CD4-positive, alpha-beta T cell treated with Interleukin-6 for 4 hours (primary cell): ENCODE measurements at places on chromosomes 4 and X.
A peak's percentile ranks its signal among the peaks of the same experiment; 100 is the strongest.

DNA sequence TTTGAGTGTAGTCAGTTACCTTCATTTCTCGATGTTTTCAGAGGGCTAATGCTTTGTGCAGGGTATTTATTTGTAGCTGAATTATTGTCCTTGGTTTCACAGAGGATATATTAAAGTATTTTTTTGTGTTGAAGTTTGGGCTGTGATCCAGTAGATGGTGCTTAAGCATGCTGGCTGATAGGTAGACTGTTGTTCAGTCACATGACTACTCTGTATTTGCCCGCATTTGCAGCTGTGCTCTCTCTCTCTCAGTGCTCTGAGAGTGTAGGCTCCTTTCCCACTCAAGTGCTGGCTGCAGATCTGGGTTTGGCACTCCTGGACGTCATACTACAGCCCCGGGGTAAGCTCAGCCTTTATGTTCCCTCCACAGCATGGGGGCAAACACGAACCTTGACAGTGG, 21.7 kb downstream of the RAB40AL start:
- DNase-seq: no peak

GRCh38 chr4:21848021-21848420, 100.6 kb downstream of the KCNIP4 start:
- no peak for DNase-seq

DNA sequence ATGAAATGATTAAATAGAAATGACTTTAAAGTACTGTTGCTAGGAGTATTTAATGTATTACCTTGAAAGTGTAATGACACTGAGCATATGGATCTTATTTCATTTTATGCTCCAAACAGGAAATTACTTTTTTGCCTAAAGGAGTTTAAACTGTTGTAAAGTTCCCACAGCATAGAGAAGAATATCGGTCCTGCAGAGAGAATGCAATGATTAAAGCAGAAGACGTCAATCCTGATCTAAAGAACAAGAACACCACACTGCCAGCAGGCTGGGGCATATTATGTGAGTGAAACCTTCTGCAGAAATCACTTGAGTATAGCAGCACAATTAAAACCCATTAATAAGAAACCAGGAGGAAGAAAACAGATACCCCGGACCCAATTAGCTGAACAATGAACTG, 72.8 kb upstream of the CAMK2D start:
- no peak for DNase-seq

GRCh38 chr4:87074121-87074488, 139.3 kb downstream of the AFF1 start:
- no peak for DNase-seq

GRCh38 chr4:108574402-108574801, 46.0 kb upstream of the RPL34 start:
- no peak for DNase-seq

GRCh38 chr4:1171311-1172227, 814 bp downstream of the SPON2 start:
- DNase-seq: peak; percentile 68

- DNase-seq: no peak
Measured at GRCh38 chr4:99983289-99983943, 33.3 kb upstream of the H2AZ1 start.

GRCh38 chrX:21863241-21863640, 7.5 kb downstream of the YY2 start:
- DNase-seq: no peak

DNA sequence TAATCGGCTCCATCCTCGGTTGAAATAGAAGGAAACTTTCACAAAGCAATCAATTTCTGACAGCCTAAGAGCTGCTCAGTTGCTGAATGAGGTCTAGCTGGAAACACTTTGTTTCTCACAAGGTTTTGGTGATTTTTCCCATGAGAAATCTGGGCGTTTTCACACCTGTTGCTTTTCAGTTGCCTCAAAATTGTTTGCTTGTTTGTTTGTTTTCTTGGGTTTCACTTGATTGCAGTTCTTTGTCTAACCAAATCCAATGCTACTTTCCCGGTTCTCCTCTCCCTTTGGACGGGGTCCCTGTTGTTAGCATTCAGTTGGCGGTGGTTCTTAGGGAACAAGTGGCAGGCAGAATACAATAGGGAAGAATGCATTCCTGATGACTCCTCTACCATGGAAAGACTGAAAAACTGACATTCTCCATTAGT, 135.5 kb downstream of the PALLD start:
- DNase-seq: no peak

DNA sequence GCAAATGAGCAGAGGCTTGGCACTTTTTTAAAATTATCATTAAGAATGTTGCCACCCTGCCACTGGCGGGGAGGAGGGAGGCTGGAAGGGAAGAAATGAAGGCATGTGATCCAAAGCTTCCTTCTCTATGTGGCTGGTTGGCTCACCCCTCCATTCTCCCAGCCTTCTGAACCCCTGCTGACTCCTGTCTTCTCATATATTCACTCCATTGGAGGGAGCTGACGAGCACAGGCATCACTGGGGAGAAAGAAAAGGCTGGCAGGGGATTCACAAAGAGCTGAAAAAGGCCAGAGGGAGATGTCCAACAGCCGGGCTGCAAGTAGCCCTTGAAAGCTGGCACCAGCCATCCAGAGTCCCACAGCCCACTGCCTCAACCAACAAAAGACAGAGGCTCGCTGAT, 495.6 kb downstream of the BCOR start:
- DNase-seq: no peak
